Activated CD4-positive, alpha-beta T cell treated with anti-CD3 and anti-CD28 coated beads, Interleukin-2, amount 50 U/mL, for 1 hour (primary cell): ENCODE measurements at places on chromosomes 13 and 19.

GRCh38 chr19:17829855-17830566, 8.7 kb upstream of the INSL3 start:
- no peak for DNase-seq

DNA sequence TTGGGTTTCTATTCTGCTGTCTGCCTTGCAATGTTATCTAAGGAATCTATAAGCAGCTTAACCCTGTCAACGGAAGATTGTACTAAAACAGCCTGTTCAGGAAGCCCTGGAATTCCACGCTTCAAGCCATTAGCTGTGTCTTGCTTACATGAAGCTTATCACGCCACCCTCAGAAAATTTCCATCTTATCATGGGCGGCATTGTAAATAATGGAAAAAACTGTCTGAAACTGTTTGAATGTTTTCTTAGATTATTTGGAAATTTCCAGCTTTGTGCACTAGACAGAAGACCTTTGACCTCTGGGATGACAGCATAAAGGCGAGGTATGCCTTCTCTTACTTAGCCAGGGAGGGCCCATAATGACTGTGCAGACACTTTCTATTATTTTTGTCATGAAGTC, 319.7 kb downstream of the KCNRG start:
- DNase-seq = no peak

DNA sequence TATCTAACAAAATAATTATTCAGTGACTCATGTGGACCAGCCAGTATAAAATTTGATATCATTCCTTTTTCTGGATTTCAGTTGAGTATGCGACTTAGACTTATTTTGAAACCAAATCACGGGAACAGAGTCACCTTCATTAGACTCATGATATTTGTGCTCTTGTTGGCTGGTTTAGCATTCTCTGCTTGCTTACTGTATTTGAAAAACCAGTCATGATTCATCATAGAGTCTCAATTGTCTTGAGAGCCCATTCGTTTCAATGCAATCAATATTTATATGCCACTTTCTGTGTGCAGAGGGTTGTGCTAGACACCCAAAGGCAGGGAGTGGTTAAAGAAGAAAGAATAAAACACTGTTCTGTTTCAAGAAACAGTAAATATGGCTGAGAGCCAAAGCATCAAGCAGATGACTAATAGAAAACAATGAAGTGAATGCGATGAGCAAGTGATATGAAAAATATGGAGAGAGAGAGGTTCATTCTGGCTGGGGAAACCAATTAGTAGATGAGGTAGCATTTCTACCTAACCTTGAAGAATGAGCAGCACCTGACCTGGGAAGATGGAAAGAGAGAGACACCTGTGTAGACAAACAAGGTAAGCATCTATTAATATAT, 99.6 kb upstream of the MBNL2 start:
- DNase-seq = no peak

DNA sequence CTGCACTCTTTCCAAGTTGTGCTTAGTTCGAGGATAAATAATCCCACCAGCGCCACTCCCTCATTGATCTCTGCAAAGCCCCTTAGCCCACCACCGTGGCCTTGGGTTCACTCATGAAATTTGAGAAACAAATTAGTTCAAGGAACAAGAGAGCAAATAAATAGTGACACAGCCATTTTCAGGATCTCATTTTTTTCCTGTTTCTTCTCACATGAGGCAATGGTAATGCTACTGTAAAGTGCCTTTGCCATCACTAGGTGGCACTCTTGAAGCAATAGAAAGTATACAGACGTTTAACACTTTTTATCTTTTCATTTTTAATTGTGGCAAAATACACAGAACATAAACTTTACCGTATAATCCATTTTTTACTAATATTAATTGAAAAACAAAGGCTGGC, 76.8 kb upstream of the ZNF835 start:
- DNase-seq = no peak

DNA sequence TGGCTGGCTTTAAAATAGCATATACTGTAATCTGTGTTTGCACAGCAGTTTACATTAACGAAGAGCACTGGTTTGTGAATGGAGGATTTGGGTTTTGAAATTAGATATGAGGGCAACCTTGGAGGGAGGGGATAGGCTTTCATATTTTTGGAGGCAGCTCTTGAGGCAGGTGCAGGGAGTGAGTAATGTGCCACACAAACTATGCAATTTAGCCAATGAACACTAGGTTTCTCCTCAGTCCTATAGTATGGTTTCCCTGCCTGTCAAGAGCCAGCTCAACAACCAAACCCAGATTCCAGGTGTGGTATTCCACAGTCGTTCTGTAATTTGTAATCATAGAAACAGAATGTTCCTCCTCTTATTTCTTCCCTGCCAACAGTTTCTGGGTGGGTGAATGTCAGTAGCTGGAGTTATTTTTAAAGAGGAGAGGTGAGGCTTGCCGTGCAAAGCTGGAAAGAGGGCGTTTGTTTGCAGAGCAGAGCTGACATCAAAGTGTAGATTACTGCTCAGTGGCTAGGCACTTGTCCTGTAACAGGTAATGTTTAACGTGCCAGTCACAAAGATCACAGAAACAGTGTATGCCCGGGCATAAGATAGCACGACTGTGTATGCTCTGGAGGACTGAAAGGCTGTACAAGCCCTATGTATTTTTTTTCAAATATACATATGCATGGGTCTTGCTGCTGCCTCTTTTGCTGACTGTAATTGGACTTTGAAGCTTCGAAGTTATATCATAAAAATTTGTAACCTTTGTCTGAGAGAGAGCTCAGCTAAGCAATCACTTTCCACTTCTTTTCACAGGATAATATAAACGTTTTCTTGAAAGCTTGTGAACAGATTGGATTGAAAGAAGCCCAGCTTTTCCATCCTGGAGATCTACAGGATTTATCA, 124.2 kb downstream of the LMO7 start:
- DNase-seq = peak; percentile 2

DNA sequence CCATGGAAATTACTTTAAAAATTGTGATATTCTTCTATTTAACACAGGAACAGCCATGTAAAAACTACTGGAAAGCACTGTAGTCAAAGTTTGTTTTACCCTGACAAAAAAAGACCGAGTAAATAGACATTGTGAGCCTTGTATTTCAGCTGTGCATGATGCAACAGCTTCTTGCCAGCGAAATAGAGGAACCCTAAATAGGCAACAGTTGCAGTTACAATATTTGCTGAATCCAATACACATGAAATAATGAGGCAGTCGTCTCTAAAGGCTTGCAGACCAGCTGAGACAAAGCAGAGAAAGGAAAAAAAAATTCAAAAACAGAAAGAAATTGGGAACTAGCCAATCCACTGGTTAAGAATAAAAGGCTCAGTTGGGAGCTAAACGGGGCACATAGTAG, 1001.1 kb downstream of the OLFM4 start:
- DNase-seq = no peak

- no peak for DNase-seq
These were observed 725 bp downstream of the FAM124A start for GRCh38 chr13:51222686-51223559.

- DNase-seq = no peak
These were observed 18.5 kb downstream of the MIER2 start for GRCh38 chr19:325937-326565.

DNA sequence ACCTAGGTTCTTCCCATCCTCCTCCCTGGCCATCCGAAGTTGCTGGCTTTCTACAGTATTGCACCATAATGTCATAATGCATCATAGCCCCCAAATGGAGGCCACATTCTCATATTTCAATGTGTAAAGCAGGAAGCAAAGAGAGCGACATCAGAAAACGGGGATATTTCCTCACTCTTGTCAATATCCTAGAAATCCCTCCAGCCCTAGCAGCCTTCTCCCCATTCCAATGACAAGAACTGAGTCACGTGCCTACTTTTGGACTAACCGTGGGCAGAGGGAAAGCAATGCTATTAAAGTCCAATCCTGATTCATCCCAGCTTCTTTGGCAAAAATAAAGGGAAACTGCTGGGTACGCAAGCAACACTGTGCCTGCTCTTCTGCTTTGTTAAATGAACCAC, 4.3 kb upstream of the RAP2A start:
- no peak for DNase-seq

- DNase-seq = no peak
These were observed 3.8 kb upstream of the CCDC124 start for GRCh38 chr19:17929056-17929455.

- no peak for DNase-seq
These were observed 170.1 kb downstream of the OXGR1 start for GRCh38 chr13:96824140-96824539.

GRCh38 chr19:28606269-28607032, 606.5 kb downstream of the UQCRFS1 start:
- no peak for DNase-seq
